A375 (cell line): ENCODE measurements at places on chromosomes 5 and 9. TPM values are rescaled to one million over a fixed set of nuclear protein-coding genes. Genes with fewer than 3 reads are reported as not detected.

PCDHA9 gene
- 1.8 and 2.2 TPM in 2 replicates for total RNA-seq

OR1Q1 gene
- not detected in 2 replicates for total RNA-seq

IFNB1 gene
- total RNA-seq: not detected in 2 replicates

FGF18 gene
- 0.08 TPM in 1 of 2 replicates, not detected in the other for total RNA-seq

GDF9 gene
- 0.16 and 0.23 TPM in 2 replicates for total RNA-seq

KIF12 gene
- 1.1 and 1.5 TPM in 2 replicates for total RNA-seq
